Right lobe of liver (tissue), 6 donors: ENCODE measurements at places on chromosomes 2 and 18. TPM values are rescaled to one million over a fixed set of nuclear protein-coding genes. Genes with fewer than 3 reads are reported as not detected.

DNA sequence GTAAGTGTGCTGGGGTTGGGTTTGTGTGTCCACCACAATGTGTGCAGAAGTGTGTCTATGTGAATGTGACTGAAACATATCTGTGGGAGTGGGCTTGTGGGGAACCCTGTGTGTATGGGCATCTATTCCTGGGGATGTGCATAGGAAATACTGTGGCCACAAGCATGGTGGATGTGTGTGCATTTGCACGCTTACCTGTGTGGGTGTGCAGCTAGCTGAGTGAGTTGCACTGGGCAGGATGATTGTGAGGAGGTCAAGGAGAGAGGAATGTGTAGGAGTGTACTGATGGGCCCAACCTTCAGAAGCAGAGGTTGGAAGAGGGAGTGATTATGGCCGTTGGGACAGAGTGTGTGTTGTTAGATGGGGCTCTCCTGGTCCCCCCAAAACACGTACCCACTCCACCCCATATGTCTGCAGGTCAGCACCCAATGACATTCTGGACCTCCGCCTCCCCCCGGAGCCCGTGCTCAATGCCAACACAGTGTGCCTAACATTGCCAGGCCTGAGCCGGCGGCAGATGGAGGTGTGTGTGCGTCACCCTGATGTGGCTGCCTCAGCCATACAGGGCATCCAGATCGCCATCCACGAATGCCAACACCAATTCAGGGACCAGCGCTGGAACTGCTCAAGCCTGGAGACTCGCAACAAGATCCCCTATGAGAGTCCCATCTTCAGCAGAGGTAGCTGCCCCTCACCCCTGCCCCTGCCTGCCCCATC is 1.2 kb downstream of the WNT10A start:
- DNase-seq: no peak

GRCh38 chr2:101623031-101623521 is 74.4 kb upstream of the MAP4K4 start:
- no peak for DNase-seq

DNA sequence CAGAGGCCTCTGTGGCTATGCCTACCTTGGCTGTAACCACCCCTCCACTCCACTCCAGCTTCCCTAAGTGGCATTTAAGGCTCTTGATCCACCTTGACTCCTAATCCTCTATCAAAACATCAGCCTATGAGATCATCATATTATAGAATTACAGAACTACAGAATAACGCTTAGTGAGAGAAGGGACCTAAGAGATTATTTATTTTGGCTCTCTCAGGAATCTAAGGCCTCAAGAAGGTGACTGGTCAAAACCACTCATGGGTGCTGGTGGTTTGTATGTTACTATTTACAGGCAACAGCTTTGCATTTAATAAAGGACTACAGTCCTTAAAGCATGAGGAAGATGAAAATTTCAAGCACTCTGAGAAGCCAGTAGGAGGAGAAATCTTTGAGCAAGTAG is 118.8 kb downstream of the FSHR start:
- no peak for DNase-seq

DNA sequence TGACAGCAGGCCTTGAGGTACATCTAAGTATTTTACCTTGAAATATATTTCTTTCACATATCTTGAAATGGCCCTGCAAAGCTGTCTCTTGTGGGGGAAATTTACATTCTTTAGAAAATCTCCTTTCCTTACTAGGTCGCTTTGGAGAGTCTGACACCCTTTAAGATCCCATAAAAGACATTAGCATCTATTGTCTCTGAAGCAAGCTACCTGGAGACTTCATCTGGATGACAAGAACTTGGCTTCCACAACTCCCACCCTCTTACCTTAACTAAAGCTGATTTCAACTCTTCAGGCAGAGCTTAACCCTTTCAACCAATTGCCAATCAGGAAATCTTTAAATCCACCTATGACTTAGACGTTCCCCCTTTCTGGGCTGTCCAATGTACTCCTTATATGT is 219.3 kb downstream of the PIEZO2 start:
- DNase-seq: no peak

GRCh38 chr2:66440708-66441497 is 6.0 kb downstream of the MEIS1 start:
- DNase-seq: no peak

DNA sequence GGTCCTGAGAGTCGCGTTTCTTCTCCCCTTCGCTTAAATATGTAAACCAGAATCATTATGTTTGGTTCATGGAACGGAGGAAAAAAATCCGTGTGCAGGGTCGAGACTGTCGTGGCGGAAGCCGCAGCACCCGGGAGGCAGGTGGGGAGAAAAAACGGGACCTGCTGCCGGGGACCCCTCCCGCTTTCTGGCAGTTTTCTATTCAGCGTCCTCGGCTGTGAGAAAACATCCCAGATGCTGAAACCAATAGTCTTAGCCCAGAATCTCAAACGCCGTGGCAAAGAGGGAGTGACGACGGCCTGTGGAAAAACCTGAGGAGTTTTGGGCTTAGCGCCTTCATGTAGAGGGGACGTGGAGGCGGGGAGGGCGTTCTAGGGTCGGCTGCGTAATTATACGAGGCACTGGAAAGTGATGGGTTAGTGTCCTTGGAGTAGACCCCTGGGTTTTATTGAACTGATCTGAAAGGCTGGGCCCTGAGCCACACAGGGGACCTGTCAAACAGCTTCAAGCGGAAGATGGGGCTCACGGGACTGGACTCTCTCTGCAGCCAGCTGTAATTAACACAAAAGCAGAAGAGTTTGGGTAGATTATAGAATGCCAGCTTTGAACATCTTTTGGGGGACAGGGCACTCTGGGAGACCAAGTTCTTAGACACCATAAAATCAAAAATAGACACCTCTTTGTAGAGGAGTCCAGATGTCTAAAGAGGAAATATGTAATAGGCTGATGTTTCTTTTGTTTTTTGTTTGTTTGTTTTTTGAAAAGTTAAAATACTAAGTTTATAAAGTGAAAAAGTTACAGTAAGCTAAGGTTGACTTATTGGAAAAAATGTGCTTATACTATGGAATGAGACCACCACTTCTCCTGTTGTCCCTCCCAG is 834 bp upstream of the BUB1 start:
- no peak for DNase-seq

DNA sequence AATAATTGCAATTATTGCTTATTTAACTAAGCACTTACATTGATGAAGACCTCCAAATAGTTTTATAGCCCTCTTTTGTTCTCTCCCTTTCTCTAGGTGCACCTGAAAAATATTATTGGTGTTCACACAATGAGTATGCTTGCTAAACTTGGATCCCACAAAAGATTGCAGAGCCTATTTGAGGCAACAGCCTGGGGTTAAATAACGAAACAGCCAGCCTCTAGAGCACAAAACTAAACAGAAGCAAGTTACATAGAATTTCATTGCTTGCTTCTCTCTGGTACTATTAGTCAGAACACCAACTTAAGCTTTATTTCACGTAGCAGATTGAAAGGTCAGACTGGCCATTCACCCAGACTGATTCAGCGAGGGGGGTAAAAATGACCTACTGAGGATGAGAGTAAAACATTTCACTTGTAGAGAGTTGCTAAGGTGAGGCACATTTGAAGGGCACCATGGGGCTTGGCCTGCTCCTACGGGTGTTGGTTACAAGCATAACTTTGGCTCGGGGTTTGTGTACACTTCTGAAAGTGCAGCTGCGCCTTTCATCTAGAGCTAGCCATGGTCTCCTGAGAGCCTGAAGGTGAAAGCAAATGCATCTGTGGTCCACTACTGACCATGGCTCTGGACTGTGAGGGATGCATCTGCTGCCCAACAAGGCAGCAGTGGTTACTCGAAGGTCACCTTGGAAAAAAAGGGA is 225.1 kb upstream of the LRRTM1 start:
- no peak for DNase-seq

DNA sequence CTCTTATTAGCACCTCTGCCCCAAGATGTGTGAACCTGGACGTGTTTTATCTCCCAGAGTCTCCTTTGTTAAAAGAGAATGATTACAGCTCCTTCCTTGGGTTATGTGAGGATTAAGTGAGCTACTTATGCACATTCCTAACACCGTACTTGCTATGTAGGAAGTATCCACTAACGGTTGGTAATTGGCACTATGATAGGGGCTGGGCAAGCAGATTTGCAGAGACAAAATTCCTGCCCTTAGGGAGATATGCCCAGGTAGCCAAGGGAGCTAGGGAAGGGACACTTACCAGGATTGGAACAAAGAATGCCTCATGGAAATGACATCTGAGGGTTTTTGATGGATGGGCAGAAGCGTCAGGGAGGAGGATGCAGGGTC is 11.5 kb upstream of the ALPK2 start:
- DNase-seq: no peak

- DNase-seq: no peak
Measured at GRCh38 chr18:32730620-32731091, 42.2 kb downstream of the KLHL14 start.

DNA sequence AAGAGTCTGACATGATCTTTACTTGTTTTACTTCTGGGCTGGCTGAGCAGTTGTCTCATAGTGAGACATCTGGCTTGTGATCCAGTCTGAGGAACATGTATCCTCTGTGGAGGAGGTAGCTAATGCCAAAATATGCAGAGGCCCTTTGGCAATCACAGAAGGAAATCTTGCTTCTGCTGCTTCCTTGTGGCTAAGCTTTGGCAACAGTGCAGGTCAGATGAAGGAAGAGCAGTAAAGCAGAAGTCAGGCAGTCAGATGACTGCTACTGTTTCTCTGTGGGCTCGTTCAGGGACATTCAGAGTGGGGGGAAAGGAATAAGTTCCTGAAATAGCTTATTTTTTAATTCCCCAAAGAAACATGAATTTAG is 22.3 kb downstream of the DOK1 start:
- DNase-seq: no peak

DNA sequence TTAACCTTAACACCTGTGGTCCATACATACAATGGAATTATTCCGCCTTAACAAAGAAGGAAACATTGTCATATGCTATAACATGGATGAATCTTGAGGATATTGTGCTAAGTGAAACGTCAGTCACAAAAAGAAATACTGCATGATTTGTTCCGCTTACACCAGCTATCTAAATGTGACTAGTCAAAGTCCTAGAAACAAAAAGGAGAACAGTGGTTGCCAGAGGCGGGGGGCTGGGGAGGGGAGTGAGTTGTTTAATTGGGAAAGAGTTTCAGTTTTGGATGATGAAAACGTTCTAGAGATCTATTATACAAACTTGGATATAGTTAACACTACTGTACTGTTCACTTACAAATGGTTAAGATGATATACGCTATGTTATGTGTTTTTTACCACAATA is 72.0 kb downstream of the SPRED2 start:
- DNase-seq: no peak

DNA sequence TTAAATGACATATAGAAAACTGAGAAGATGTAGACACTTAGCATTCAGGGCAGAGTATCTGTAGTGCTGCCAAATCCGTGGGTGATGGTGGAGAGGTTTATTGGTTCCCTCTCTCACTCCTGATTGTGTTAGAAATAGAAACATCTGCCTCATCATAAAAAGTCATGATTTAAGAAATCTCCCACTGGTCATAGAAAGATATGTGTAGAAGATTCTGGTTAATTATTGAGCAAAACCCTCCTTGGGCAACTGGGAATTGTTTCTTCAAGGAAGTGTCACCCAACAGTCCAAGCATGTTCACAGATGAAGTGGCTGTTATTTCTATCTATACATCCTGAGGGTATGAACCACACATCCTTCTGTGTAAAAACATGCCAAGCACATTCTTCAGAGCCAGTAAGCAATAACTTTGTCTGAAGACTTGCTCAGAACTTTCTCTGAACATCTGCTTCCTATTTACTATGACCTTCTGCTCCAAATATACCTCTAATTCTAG is 33.6 kb upstream of the CHRNA1 start:
- no peak for DNase-seq

DNA sequence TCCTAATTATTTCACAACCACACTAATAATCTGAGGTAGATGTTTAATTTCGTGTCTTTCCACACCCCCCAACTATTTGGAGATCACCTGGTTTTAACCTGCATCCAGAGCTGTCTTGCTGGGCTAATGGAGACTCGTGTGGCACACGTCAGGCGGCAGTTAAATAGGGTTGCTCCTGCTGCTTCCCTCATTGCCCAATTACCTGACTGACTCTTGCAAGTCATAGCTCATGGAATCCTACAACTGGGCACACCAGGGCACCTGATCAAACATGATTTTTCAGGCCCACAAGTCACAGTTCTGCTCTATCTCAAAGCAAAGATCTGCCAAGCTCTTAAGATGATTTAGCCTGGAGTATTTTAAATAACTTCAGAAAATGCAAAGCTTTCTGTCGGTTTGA is 1430.4 kb upstream of the ACVR2A start:
- no peak for DNase-seq

GRCh38 chr2:86201671-86202335 is 2.5 kb downstream of the MRPL35 start:
- DNase-seq: no peak

DNA sequence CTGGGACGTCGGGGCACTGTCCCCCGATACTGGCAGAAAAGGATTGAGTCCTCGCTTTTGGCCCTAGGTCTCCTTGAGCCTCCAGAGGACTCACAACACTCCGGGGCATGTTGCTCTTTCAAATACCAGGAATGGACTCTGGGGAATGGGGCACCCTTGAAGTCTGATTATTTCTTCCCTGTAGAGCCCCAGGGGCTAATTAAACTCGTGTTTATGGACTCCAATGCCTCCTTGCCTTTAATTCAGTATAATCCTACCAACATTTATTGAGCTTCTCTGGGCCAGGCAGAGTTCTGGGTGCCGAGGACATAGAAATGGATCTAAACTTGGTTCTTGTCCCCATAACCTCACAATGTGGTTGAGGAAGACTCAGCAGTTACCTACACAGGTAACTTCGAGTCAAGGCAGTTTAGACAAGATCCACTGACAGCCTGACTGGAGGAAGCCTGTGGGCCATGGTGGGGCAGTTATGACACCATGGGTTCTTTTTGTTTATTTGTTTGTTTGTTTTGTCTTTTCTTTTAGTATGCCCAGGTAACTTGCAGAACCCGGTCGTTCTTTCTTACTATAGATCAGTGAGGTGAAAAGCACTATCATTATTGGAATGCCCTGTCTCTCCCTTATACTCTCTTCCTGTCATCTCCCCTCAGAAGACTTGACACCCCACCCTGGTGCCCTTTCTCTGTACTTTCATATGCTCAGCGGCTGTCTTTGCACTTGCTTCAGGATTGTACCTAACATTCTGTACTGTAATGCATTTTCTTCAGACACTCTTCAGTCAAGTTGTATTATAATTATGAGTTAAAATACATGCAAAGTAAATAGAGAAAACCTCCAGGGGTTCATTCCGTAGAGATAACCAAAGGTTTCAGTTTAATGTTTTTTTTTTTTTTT is 3.2 kb downstream of the CFLAR start:
- no peak for DNase-seq

DNA sequence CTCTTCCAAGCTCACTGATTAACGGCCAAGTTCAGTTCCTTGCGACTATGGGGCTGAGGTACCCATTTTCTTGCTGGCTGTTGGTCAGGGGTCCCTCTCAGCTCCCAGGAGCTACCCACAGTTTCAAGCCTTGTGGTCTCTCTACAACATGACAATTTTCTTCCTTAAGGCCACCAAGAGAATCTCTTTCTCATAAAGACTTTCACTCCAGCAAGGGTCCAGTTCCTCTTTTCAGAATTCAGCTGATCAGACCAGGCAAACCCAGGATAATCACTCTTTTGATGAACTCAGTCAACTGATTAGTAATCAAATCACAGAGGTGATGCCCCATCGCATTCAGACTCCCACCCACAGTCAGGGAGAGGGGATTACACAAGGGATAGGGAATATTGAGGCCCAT is 129.7 kb downstream of the IRS1 start:
- DNase-seq: no peak

The CYP1B1 gene
- 7.1 TPM for total RNA-seq

The ITGB6 gene
- total RNA-seq: 0.27 TPM

The CXCR1 gene
- total RNA-seq: 0.74 TPM

The IL1RL2 gene
- 2.8 TPM for total RNA-seq

The FRZB gene
- total RNA-seq: 0.92 TPM

The GPN1 gene
- total RNA-seq: 14.6 TPM

The ITGA4 gene
- total RNA-seq: 5.5 TPM

The NCKAP5 gene
- total RNA-seq: 8.5 TPM

The LTBP1 gene
- 13.4 TPM for total RNA-seq
